ENCODE measurements at places on chromosomes 6 and 20.
A peak's percentile ranks its signal among the peaks of the same experiment; 100 is the strongest.

DNA sequence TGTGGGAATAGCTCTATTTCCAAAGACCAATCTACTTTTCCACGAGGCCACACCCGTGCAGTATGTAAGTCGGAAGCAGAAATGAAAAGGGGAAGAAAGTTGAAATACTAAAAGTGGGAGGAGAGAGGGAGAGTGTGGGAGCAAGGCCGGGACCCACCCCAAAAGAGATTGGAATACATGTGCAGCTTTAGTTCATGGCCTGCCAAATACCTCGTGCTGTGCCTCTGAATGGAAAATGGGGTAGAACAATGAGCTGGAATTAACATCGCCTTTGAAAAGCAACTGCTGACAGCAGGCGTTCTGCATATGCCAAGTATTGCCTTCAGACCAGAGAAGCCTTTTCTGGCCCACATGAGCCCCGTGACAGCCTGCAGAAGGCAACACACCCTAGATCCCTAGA lies 155.6 kb downstream of the CD83 start:
- no peak for DNase-seq

GRCh38 chr6:40710626-40711330 lies 123.6 kb upstream of the LRFN2 start:
- no peak for DNase-seq

DNA sequence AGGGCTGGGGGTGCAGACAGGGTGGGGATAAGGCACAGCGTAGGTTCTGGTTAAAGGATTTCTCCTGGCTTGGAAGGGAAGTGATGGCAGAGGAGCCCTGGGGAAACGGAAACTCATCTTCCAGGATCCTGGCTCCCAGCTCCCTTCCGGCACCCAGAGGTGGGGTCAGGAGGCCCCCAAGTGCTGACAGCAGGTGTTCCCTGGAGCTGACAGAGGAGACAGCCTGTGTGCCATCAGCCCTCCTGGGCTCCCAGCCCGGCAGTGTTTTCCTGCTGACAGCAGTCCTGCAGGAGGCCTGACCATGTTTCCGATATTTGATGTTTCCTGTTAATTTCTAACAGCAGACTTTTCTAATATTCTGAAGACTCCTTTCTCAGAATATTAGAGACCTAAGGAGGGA lies 277.3 kb downstream of the TAF4 start:
- DNase-seq, result no peak

DNA sequence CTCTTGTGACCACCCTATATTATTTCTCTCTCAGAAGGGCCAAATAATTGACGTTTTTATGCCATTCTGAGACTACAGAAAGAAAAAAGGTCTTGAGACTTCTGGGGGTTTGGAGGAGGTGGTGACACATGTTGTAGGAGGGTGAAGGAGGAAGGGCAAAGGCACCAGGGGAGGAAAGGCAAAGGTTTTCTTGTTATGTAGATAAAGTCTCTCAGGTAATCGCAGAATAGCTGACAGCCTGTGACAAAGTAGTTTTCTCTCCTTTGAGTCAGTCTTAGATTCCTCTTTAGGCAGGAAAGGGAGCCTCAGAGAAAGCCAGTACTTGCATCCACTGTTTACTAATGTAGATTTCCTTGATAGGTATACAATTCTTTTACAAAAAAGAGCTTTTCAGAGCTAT lies 23.6 kb downstream of the OR2B2 start:
- DNase-seq, result no peak

- DNase-seq, result no peak
Observed at GRCh38 chr6:125745281-125746018, 4.0 kb upstream of the HEY2 start.

DNA sequence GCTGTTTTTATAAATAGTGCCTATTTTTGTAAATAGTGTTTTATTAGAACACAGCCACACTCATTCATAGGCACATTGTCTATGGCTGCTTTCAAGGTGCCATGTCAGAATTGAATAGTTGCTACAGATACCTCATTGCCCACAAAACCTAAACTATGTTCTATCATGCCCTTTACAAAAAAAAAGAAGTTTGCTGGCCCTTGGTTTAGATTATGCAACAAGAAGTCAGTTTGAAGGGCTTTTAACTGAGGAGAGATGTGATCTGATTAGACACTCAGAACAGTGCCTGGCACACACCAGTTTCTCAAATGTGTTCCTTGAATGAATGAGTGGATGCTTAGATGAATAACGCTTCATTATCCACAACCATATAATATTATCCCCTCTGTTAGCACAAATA lies 366.1 kb downstream of the MAFB start:
- no peak for DNase-seq

DNA sequence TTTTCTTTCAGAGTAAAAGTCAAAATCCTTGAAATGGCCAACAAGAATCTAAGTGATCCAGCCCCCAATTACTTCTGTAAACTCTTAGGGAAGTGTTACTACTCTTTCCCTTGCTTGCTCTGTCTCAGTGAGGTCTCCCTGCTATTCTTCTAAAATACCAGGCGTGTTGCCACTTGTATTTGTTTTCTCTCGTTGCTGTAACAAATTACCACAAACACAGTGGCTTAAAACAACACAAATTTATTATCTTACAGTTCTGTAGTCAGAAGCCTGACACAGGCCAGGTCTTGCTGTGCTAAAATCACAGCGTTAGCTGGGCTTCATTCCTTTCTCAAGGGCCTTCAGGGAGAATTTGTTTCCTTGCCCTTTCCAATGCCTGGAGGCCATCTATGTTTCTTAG lies 59.9 kb downstream of the HECA start:
- DNase-seq, result no peak

DNA sequence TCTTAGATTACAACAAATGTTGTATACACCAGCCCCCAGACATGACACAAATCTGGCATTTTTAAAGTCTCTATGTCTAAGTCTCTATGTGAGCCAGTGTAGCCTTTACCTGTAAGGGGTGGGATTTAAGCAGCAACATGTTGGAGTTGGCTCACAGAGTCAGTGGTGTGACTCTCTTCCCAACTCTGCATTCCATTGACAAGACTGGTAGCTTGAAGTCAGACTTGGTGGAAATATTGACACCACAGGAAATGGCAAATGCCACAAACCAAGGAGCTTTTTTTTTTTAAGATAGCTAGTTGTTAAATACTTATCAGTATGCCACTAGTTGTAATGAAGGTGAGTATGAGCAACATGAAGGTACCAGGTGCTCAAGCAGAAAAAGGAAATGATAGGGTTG lies 103.1 kb upstream of the SMLR1 start:
- DNase-seq, result peak; percentile 60

- no peak for DNase-seq
Observed at GRCh38 chr20:63690003-63690897, 6.2 kb upstream of the TNFRSF6B start.

- DNase-seq, result peak; percentile 96
Observed at GRCh38 chr6:128520436-128521281, at the start of gene PTPRK. PTPRK (minus strand) TSS chr6:128520599; CDS start chr6:128520358, 241 bp downstream.

- no peak for DNase-seq
Observed at GRCh38 chr20:7744411-7744810, 195.8 kb downstream of the HAO1 start.

DNA sequence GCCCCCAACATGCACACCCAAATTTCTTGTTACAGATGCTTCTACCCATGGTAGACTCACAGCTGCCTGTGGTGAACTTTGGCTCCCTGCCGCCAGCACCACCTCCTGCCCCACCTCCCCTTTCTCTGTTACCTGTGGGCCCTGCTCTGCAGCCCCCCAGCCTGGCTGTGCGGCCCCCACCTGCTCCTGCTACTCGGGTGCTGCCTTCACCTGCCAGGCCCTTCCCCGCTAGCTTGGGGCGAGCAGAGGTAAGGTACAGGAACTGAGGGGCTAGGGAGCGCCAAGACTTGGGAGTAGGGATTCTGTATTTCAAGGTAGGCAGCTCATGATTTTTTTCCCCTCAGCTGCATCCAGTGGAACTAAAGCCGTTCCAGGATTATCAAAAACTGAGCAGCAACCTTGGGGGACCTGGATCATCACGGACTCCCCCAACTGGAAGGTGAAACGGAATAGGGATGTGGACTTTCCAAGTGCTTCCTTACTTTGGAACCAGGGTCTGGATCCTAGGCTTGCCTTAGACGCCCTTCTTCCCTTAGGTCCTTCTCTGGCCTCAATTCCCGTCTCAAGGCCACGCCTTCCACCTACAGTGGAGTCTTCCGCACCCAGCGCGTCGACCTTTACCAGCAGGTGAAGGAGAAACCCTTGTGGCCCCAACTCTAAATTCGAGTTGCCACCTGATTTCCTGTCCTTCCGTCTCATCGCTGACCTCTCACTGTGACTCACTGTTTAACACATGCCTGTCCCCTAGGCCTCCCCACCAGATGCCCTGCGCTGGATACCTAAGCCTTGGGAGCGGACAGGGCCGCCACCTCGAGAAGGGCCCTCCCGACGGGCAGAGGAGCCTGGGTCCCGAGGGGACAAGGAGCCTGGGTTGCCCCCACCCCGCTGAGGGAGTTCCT lies 15.5 kb downstream of the BAG6 start:
- no peak for DNase-seq

GRCh38 chr6:108961985-108962384 lies 113.8 kb downstream of the ARMC2 start:
- DNase-seq, result no peak

DNA sequence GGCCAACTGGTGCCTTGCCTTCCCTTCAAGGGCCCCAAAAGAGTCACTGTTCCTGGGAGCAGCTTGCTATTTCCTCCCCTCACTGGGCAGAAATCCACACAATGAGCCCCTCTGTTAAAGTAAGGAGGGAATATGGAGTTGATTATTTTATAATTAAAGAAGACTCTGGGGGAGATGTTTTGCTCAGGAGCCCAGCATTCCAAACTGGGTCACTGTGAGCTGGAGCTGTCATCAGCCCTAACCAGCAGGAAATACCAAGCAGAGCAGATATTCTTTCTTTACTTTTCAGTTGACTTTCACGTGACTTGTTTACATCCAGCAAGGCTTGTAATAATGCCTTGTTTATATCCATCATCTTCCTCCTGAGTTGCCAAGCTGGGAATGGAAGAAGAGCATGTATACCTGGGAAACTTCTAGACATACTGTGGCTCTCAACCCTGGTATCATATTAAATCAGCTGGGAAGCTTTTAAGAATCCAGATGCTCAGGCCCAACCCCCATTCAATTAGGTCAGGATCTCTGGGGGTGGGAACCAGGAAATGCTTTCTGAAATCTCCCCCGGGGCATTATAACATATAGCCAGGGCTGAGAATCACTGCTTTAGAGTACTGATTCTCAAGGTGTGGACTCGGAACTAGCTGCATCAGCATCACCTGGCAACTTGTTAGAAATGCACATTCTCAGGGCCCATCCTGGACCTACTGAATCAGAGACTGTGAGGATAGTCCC lies 175.6 kb upstream of the MYLIP start:
- DNase-seq, result no peak

GRCh38 chr20:64119681-64120341 lies 12.4 kb upstream of the NPBWR2 start:
- DNase-seq, result no peak

GRCh38 chr6:95120984-95121383 lies 456.4 kb upstream of the MANEA start:
- no peak for DNase-seq

- no peak for DNase-seq
Observed at GRCh38 chr6:21634582-21634981, 41.0 kb downstream of the SOX4 start.

DNA sequence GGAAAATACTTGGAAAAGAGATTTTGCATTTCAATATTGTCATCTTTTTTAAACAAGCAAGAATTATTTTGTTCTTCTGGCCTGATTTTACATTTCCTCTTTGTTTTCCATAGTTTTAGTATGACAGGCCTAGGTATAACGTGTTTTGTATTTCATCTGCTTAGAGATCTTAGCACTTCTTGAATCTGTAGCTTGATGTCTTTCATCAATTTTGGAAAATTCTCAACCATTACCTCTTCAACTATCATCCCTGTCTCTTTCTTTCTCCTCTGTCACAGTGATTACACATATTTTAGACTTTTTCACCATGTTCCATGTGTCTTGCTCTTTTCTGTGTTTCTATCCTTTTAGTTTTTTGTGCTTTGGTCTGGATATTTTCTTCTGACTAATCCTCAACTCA lies 67.2 kb upstream of the PHACTR1 start:
- DNase-seq, result no peak

DNA sequence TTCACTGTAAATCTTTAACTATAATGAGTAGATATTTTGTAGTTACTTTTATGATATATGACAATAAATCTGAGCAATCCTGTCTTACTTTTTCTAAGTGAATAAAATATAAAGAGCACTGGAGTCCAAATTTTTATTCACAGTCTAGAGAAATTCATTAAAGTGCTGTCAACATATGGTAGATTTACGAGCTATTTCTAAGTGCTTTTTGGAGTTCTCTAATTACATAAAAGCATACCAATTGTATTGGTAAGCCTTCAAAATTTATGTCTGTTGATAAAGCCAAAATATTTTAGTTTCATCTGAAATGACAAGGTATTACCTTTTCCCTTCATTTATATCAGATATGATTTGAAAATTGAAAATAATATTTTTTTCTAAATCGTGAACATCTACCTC lies 75.4 kb downstream of the MAN1A1 start:
- DNase-seq, result no peak

GRCh38 chr6:137811121-137811915 lies 55.7 kb upstream of the TNFAIP3 start:
- peak; percentile 94 for DNase-seq

DNA sequence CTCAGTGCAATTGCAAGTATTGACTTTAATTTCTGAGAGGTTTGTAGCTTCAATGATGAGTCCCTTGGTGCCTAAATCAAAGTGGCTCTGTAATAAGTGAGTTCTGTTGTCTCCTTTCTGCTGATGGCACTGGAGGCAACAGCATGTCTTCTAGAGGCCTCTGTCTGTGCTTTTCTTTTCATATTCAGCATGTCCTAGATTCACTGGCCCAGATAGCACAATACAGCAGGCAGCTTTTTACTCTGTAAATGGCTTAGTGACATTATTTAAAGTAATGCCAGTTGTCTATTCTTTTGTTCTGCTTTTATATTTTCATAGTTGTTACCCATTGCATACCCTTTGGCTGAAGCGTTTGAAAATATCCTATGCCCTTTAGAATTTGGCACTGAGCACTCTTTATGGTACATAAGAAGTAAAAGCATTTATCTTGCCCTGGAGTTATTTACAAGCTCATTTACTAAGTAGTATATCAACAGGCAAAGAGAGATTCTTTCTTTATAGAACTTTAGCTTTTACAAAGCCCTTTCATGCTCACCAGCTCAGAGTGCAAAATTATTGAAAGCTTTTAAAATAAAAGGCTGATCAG lies 271.5 kb upstream of the KCNQ5 start:
- DNase-seq, result no peak

GRCh38 chr6:35092362-35093117 lies 48.6 kb downstream of the TCP11 start:
- DNase-seq, result no peak

- peak; percentile 69 for DNase-seq
Observed at GRCh38 chr6:157075549-157076450, 247.5 kb downstream of the TMEM242 start.

- no peak for DNase-seq
Observed at GRCh38 chr6:136334853-136335252, 45.2 kb upstream of the BCLAF1 start.

GRCh38 chr20:48819089-48819488 lies 8.7 kb downstream of the PREX1 start:
- no peak for DNase-seq

DNA sequence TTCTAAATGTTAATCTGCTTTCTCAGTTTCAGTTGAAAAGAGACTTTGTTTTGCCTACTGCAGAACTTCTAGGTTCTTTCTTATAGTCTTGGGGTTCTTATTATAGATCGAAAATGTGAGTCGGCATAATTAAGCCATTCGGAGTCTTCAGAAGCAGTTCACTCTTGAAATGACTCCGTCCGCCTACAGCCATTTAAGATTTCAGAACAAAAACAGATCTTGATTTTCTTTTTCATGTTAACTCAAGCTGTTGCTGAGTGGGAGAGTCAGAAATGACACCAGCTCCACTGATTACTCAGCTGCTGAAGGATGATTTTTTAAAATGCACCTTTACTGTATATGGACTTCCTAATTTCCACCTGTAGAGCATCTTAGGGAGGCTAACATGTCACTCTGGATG lies 15.9 kb downstream of the PRDM1 start:
- peak; percentile 79 for DNase-seq

Measured in activated CD4-positive, alpha-beta T cell treated with anti-CD3 and anti-CD28 coated beads, Interleukin-2, amount 10 ng/mL, durations not matched to agents 24 days and 14 days (primary cell).